CD4-positive, alpha-beta T cell (primary cell): ENCODE measurements at places on chromosomes 1 and 21.

DNA sequence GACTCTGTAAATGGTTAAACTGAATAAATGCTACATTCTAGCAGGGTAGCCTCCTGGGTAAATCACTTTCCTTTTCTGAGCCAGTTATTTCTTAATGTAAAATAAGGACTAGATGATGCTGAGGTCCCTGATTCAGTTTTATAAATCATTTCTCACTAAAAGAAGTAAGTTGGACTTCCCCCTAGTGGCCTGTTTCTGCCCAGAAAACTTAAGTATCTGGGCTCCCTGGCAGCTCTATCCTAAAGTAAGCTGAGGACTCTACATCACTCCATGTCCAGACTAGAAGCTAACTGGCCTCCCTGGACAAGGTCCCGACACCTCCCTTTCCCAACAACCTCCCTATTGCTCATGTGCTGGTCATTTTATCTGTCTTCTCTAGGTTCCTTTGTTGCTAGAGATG, 3.0 kb downstream of the GPN2 start:
- DNase-seq, result no peak

GRCh38 chr1:75100481-75101092, 33.6 kb upstream of the LHX8 start:
- DNase-seq, result no peak

GRCh38 chr1:101479945-101480344, 243.1 kb downstream of the S1PR1 start:
- no peak for DNase-seq

GRCh38 chr1:228982637-228983036, 247.4 kb downstream of the RHOU start:
- no peak for DNase-seq

GRCh38 chr1:77014073-77014788, 147.0 kb downstream of the ST6GALNAC5 start:
- no peak for DNase-seq

DNA sequence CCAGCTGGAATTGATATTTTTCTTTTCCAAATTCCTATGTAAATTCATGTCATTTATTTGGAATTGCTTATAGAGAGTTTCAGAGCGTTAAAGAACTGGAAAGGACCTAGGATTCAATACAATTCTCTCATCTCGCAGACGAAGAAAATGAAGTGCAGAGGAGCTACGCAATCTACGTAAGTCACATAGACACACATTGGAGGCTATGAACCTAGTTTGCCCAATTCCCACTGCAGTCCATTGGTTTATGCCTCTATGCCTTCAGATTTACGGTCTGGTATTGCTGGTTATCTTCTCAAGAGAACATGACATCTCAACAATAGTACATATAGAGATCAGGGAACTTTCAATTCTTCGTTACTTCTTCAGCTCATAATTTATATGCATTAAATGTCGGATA, 971 bp upstream of the RNF2 start:
- DNase-seq, result no peak
